Cardiac atrium fibroblast (primary cell): ENCODE measurements at places on chromosomes 5 and 9. TPM values are rescaled to one million over a fixed set of nuclear protein-coding genes. Genes with fewer than 3 reads are reported as not detected.

TMC1 gene
- total RNA-seq: not detected in 2 replicates

MSMP gene
- 2.0 TPM in 1 of 2 replicates, not detected in the other for total RNA-seq

OR1J2 gene
- not detected in 2 replicates for total RNA-seq

RNF208 gene
- 0.16 TPM in 1 of 2 replicates, not detected in the other for total RNA-seq

SPINK13 gene
- not detected in 2 replicates for total RNA-seq

PCDHGA2 gene
- total RNA-seq: 2.5 and 5.8 TPM in 2 replicates

PITX1 gene
- not detected in 2 replicates for total RNA-seq

SPATA31A3 gene
- not detected in 2 replicates for total RNA-seq

TMEM174 gene
- total RNA-seq: not detected in 2 replicates

TXNDC8 gene
- not detected in 2 replicates for total RNA-seq
